LHCN-M2 (cell line): ENCODE measurements at places on chromosomes 16 and 17. TPM values are rescaled to one million over a fixed set of nuclear protein-coding genes. Genes with fewer than 3 reads are reported as not detected.
A peak's percentile ranks its signal among the peaks of the same experiment; 100 is the strongest.

DNA sequence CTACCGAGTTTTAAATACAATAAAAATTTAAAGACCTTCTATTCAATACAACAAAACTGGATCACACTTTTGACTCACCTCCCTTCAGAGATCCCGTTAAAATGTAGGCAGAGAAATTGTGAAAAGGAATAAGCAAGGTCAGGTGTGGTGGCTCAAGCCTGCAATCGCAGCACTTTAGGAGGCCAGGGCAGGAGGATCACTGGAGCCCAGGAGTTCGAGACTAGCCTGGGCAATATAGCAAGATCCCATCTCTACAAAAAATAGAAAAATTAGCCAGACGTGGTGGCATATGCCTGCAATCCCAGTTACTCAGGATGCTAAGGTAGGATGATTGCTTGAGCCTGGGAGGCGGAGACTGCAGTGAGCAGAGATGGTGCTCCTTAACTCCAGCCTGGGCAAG lies 16.7 kb downstream of the CHST5 start:
- no peak for DNase-seq

GRCh38 chr17:55903028-55903690 lies 152.3 kb downstream of the PCTP start:
- DNase-seq = peak; percentile 47

- peak; percentile 62 for DNase-seq
Observed at GRCh38 chr17:43753493-43754129, 5.0 kb downstream of the SOST start.

The LGALS9B gene
- total RNA-seq = not detected in 2 replicates

The TNFSF12 gene
- total RNA-seq = 14.8 and 20.7 TPM in 2 replicates

The TMEM114 gene
- total RNA-seq = not detected in 2 replicates

DNA sequence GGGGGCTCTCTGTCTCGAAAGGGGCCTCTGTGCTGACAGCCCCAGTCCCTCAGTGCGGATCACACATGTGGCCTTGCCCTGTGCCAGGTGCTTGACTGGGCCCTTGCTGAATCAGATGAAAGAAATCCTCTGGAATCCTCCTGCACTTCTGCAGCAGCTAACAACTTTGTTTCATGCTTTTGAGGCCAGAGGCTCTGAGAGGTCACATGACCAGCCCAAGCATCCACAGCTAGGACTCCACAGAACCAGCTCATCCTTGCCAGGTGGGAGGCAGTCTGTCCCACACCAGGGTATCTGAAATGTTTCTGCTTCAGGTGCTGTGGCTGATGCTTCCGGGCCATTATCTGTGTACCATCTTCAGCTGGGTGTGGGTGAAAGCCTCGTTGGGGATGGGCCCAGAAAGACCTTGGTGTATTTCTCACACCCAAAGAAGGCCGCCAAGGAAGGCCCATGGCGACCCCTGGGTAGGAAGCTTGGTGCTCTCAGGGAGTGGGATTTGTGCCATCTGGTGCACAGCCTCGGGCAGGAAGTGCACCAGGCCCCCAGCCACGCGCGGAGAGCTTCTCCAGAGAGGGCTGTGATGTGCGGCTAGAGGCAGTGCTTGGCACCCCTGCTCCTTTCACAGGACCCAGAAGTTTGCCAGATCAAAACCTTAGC lies 143.8 kb downstream of the CLEC16A start:
- no peak for DNase-seq

GRCh38 chr17:5523249-5523648 lies 36.9 kb downstream of the MIS12 start:
- DNase-seq = no peak

DNA sequence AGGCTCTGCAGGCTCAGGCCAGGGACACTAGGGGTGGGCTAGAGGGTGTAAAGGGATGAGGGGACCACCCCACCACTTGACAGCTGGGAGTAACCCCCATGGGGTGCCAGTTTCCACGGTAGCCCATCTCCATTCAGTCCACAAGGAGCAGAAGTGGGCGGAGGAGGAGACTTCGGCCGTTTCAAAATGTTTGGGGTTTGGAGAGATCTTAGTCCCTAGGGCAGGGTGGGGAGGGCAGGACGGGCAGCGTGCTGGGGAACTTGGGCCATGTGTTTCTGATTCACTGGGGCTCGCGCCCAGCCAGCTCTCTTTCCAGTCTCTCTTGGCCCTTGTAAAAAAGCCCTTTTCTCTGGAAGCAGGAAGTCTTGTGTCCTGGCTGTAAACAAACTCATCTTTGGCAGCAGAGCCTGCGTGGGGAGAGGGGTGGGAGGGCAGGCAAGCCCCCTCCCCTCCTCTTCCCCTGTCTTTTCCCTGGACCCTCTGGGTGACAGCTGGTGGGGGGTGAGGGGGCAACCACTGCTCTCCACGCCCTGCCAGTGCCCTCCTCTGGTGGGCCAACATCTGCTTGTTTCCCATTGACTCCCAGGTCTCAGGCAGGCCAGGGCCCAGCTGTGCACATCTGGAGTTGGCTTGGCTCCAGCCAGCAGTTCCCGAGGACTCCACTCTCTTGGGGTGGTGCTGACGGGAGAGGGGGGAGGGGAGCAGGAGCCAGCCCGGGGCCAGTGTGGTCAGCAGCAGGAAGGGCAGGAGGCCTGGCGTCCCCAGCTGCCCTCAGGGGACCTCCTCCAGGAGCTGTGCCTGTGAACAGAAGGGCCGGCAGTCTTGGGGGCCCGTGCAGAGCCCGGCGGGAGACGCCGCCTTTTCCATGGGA lies 8.1 kb downstream of the CYGB start:
- DNase-seq = peak; percentile 87

The SMIM5 gene
- total RNA-seq = 0.17 and 0.90 TPM in 2 replicates

- DNase-seq = no peak
Observed at GRCh38 chr17:62101515-62101914, 36.4 kb upstream of the MED13 start.

DNA sequence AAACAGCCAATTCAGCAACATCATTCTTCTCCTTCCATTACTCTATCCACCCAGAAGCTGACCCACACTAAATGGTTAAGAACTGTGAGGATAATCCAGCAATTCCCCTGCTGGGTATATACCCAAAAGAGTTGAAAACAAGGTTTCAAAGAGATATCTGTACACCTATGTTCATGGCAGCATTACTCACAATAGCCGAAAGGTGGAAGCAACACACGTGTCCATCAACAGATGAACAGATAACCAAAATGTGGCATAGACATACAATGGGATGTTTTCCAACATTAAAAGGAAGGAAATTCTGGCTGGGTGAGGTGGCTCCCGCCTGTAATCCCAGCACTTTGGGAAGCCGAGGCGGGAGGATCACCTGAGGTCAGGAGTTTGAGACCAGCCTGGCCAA lies 19.9 kb downstream of the MIS12 start:
- no peak for DNase-seq

The GDPD1 gene
- 0.19 TPM in 1 of 2 replicates, not detected in the other for total RNA-seq

- no peak for DNase-seq
Observed at GRCh38 chr16:47847220-47847970, 308.4 kb downstream of the ABCC12 start.

DNA sequence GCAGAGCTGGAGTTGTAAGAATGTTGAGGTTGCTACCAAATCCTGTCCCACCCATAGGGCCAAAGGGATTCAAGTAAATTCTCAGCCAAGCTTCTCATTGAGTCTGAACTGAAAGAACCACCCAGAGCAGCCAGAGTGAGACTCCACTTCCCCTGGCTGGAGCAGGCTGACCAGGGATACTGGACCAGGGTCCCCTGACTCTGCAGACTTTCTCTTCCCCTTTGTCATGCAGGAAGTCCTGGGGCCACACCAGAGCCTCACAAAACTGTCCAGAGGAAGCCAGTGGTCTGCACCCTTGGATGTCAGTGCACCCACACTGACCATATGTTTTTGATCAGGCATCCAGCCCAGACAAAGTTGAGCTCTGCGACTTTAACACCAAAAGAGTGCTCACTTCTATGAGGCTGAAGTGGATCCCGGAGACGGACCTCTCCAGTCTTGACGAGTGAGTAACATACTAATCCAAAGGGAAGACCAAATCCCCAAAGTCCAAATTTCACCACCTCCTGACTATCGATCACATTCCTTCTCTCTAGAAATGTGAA lies 4.1 kb downstream of the NXN start:
- DNase-seq = no peak

The HS3ST6 gene
- not detected in 2 replicates for total RNA-seq

The CYB561 gene
- total RNA-seq = 3.8 and 6.7 TPM in 2 replicates

The FADS6 gene
- not detected in 2 replicates for total RNA-seq

DNA sequence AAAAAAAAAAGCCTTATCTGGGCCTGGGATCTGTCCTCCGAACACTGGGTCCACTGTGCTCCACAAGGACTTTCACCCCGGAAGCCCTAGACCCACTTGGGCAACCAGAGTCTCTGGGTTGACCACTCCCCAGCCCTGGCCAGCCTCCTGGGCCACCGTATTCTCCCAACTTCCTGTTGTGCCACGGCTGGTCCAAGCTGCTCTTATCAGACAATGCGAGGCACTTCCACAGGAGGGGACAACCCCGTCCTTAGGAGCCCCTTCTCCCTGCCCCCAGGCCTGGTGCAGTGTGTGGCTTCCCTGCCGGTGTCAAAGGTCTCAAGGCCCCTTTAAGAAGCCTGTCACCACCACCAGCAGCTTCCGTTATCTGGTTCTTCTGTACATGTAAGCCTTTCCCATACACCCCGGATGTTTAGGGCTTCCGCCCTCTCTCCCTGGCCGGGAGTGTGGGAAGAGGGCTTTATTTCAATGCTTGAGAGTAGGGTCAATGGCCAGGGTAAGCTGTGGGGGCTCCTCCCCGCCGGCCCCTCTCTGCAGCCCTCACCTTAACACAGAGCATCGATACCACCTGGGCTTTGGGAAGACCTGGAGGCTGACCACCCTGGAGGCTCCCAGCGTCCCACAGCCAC lies 313.0 kb downstream of the SEC14L1 start:
- no peak for DNase-seq

DNA sequence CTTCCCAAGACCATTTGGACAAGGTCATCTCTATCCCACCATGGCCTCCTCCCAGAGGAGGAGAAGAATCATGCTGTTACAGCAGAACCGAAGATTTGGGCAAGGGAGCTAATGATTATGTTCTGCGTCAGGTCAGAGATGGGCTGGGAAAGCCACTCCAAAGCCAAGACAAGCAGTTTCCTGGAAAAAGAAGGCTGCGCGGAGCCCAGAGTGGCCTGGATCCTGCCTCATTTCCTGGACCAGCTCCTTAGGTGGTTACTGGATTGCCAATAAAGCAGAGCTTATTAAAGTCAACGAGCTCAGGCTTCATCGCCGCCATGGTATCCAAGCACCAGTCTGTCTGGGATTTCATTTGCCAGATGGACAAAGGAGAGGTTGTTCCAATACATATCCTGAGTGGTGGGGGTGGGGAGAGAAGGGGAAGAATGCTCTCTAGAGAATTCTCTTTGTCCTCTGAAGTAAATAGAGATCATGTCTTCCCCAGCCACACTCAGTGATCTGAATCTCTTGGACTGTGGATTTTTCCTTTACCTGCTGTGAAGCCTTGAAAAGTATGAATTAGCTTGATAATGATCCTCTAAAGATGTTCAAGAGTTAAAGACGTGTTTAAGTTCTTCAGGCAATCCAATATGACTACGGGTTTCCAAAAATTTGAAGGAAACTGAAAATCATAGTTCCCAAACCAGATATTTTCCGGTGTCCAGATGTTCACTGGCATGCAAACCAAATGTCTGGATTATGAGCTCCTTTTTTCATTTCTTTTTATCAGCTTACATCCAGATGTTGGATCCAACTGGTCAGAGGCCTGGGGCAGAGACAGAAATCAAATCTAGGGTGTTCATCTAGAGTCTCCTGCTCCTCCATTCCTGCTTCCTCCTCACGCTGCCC lies 17.7 kb downstream of the PRAC1 start:
- DNase-seq = no peak

DNA sequence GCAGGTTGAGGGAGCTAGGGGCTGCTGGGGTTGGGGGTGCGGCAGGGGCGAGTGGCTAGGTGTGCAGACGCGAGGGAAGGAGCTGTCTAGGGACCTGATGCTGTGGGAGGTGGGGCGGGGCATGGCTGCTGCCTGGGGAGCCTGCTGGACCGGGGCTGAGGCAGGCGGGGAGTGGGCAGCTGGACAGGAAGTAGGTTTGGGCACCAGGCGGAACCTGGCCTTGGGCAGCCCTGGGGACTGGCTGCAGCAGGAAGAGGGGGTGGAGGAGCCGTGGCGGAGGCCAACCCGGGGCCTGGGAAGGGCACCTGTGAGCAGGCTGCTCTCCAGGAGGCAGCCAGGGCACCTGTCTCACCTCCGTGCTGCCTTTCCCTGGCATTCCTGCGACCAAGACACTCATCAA lies 5.9 kb upstream of the DNASE1L2 start:
- no peak for DNase-seq

The NOD2 gene
- 0.26 and 0.80 TPM in 2 replicates for total RNA-seq

The GPR142 gene
- total RNA-seq = not detected in 2 replicates

- DNase-seq = peak; percentile 75
Observed at GRCh38 chr17:72244494-72244893, 123.7 kb downstream of the SOX9 start.

The TBC1D3E gene
- not detected in 2 replicates for total RNA-seq

The STUB1 gene
- total RNA-seq = 287 and 383 TPM in 2 replicates

DNA sequence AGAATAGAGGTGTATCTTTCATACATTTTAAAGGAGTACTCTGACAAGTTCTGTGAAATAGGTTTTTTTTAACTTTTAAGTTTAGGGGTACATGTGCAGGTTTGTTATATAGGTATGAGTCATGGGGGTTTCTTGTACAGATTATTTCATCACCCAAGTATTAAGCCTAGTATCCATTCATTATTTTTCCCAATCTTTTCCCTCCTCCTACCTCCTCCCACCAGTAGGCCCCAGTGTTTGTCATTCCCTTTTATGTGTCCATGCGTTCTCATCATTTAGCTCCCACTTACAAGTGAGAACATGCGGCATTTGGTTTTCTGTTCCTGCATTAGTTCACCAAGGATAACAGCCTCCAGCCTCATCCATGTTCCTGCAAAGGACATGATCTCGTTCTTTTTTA lies 175.5 kb downstream of the CYB561 start:
- no peak for DNase-seq

The P2RX1 gene
- 0.17 TPM in 1 of 2 replicates, not detected in the other for total RNA-seq

DNA sequence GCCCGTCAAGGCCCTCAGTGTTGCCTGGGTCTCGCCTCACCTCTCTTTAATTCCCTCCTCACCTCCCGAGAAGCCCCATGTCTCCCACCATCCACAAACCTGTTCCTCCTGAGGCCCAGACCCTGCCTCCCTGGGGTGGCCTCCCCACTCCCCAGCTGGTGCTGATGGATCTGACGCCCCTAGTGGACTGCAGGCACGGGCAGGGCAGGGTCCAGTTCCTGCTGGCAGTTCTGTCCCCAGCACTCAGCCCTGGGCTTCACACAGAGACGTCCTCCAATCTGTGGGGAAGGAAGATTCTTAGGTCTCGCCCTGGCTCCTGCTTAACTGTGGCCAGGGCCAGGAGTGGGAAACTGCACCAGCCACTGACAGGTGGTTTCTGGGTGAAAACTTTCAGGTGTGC lies 108.8 kb downstream of the AMFR start:
- no peak for DNase-seq

DNA sequence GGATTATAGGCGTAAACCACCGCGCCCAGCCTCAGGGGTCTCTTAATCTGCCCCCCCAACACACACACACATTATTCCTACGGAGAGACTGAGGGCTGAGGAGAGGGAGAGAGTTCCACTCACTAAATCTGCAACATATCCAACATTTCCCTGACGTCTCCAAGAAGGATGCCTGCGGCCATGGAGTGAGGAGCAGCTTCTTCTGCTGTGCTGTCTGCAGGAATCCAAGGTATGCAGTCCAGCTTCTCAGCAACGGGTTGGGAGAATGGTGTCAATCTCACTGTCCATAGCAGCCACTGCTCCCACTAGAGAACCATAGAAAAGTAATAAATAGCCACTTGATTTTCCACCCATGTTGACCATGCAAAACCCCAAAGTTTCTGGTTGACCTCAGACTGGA lies 5.1 kb upstream of the PLXDC1 start:
- DNase-seq = no peak
